ENCODE measurements at places on chromosomes 2 and 18.

GRCh38 chr2:95525294-95526035, 40.9 kb upstream of the TRIM43B start:
- DNase-seq = peak; percentile 11

- DNase-seq = no peak
These were observed 649.4 kb downstream of the TDRD15 start for GRCh38 chr2:21773168-21773567.

- no peak for DNase-seq
These were observed 233.3 kb downstream of the MBD2 start for GRCh38 chr18:53991202-53991601.

DNA sequence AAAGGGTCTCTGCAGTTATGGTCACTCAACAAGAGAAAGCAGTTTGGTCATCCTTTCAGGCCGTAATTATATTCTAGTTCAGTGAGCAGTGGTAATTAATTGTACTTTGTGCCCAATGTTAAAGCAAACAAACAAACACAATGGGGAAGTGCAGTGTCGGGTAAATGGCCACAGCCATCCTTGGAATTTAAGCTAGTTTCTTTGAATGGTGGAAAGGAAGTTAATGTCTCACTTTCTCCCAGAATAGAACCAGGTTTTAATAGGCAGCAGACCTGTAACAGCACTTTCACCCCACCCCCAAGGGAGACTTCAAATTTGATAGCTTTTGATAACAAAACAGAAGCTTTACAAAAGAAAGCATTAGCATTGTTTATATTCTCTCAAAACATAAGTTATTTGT, 20.0 kb upstream of the ITGAV start:
- peak; percentile 77 for DNase-seq

DNA sequence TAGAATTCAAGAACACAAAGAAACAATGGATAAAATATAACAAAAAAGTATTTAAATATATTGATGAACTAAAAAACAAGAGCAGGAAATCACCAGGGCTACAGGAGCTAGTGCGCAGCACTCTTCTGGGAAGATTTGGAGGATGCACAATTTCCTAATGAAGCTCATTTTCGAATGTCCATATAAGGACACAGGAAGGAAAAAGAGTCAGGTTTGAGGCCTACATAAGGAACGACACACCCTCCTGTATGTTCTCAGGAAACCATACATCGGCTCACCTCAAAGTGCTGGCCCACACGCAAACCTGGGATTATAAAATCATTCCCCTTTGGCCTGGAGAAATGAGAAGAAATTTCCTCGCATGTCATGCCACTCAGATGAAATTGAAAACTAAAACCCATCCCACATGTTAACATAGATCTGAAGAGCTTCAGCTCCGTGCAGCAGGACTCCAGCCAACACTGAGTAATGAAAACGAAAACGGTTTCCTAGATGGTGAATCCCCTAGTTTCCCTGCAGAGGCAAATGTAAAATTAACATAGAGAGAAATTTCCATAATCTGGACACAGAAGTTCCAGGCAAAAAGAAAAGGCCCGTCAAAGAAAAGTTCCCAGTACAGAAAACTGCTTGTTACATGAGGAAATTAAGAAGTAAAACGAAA, 825.8 kb downstream of the SOCS6 start:
- peak; percentile 84 for DNase-seq

DNA sequence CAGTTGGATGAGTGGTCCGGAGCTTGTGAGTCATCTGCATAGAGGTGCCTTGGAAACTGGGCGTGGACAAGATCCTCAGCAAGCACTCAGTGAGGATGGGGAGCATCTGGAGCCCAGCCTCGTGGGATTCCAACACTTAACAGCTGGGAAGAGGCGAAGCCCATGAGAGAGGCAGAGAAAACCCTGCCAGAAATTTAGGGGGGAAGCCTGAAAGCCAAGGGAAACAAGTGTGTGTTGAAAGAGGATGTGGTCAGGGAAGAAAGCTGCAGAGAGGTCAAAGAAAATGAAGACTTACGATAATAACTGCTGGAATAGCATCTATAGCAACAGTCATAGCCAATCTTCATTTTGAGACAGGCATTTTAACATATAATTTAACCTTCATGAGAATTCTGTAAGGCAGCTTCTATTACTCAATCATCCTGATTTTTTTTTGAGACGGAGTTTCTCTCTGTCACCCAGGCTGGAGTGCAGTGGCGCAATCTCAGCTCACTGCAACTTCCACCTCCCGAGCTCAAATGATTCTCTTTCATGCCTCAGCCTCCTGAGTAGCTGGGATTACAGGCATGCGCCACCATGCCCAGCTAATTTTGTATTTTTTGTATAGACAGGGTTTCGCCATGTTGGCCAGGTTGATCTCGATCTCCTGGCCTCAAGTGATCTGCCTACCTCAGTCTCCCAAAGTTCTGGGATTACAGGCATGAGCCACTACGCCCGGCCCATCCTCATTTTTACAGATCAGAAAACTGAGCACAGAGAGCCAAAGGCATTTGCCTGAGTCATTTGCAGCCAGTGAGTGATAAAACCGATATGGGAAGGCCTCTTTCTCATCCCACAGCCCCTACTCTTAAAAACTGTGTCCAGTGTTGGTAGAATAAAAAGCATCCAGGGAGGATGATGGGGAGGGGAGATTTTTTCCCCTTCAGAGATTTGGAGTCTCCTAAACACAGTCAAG, 214.4 kb upstream of the EPAS1 start:
- DNase-seq = no peak

GRCh38 chr2:46580416-46580815, 101.1 kb downstream of the TMEM247 start:
- DNase-seq = no peak

GRCh38 chr18:62881509-62882016, 166.2 kb downstream of the PHLPP1 start:
- peak; percentile 30 for DNase-seq

DNA sequence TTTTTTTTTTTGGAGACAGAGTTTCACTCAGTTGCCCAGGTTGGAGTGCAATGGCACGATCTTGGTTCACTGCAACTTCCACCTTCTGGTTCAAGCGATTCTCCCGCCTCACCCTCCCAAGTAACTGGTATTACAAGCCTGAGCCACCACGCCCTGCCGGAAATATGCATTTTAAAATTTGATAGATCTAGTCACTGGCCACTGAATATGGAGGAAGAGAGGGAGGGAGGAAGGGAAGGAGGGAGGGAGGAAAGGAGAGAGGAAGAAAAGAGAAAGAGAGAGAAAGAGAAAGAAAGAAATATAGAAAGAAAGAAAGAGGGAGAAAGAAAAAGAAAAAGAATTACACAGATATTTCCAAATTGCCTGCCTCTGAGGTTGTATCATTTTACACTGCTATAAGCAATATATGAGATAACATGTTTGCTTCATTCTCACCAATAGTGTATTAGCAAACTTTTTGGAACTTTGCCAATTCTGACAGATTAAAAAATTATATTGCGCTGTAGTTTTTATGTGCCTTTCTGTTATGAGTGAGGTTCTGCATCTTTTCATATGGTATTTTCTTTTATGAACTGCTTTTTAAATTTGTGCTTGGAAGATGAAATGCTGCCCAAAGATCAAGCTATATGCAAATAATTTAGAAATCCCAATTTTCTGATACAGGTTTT, 161.2 kb upstream of the MAP3K20 start:
- DNase-seq = no peak

GRCh38 chr2:197339016-197339415, 28.4 kb upstream of the ANKRD44 start:
- no peak for DNase-seq

GRCh38 chr2:68971591-68972231, 2.7 kb upstream of the GKN1 start:
- no peak for DNase-seq

- no peak for DNase-seq
These were observed 114.4 kb downstream of the CAPN13 start for GRCh38 chr2:30692829-30693275.

- peak; percentile 2 for DNase-seq
These were observed 11.5 kb downstream of the SPEG start for GRCh38 chr2:219446101-219446504.

All from NCI-H748 treated with DMSO at 0.1 percent for 48 hours (cell line).